Thyroid gland (tissue), 4 donors: ENCODE measurements at places on chromosomes 1 and 21. TPM values are rescaled to one million over a fixed set of nuclear protein-coding genes. Genes with fewer than 3 reads are reported as not detected.

GRCh38 chr1:119001181-119002027, 13.3 kb upstream of the TBX15 start:
- no peak overlapping the region for H3K4me3 ChIP-seq
- no peak for DNase-seq
- no peaks in the 10 kb centered on the region for H3K36me3 ChIP-seq

GRCh38 chr1:107795994-107796393, 169.0 kb downstream of the VAV3 start:
- no peaks in the 10 kb centered on the region for H3K4me1 ChIP-seq
- H3K4me3 ChIP-seq: no peak overlapping the region
- no peak overlapping the region for H3K27ac ChIP-seq
- DNase-seq: no peak
- H3K36me3 ChIP-seq: no peaks in the 10 kb centered on the region
- no peaks in the 10 kb centered on the region for H3K27me3 ChIP-seq

GRCh38 chr1:239308701-239309333, 77.6 kb upstream of the CHRM3 start:
- H3K27me3 ChIP-seq: no peaks in the 10 kb centered on the region
- DNase-seq: peak; percentile 27
- no peaks in the 10 kb centered on the region for H3K36me3 ChIP-seq
- no peak overlapping the region for H3K4me3 ChIP-seq
- H3K4me1 ChIP-seq: no peaks in the 10 kb centered on the region

TNFRSF8 gene
- not detected for total RNA-seq

ZNF695 gene
- total RNA-seq: 0.24 TPM
